Muscle of leg (tissue), 16 donors: ENCODE measurements at places on chromosomes 6 and 20. TPM values are rescaled to one million over a fixed set of nuclear protein-coding genes. Genes with fewer than 3 reads are reported as not detected.

Gene BHLHE23
- not detected for total RNA-seq

Gene POPDC3
- 48.5 TPM for total RNA-seq

Gene AVP
- total RNA-seq = 0.18 TPM

Gene GATA5
- not detected for total RNA-seq

Gene LZTS3
- 2.2 TPM for total RNA-seq

Gene DNMT3B
- 2.9 TPM for total RNA-seq

Gene TUBB2B
- 63.7 TPM for total RNA-seq

Gene NXT1
- 19.4 TPM for total RNA-seq

Gene ANKRD66
- 0.66 TPM for total RNA-seq

Gene C20orf202
- 0.35 TPM for total RNA-seq

Gene STK38
- total RNA-seq = 17.2 TPM

Gene BPIFA1
- not detected for total RNA-seq

Gene SLX4IP
- total RNA-seq = 4.4 TPM

Gene UBD
- total RNA-seq = 0.31 TPM

Gene ZC3H12D
- total RNA-seq = 0.27 TPM

Gene PEX7
- total RNA-seq = 9.4 TPM

Gene SLC4A11
- 0.35 TPM for total RNA-seq

Gene FAM162B
- 12.3 TPM for total RNA-seq

Gene CENPQ
- 6.3 TPM for total RNA-seq

Gene CALHM4
- not detected for total RNA-seq

Gene GPR6
- not detected for total RNA-seq

Gene CLVS2
- 0.53 TPM for total RNA-seq

Gene TENT5A
- total RNA-seq = 23.1 TPM

Gene CDS2
- total RNA-seq = 17.9 TPM

Gene NR2E1
- total RNA-seq = not detected

Gene SYCP2
- 3.1 TPM for total RNA-seq

Gene BPIFB3
- total RNA-seq = not detected

Gene ZBP1
- total RNA-seq = 0.13 TPM

Gene PSMB8
- 16.4 TPM for total RNA-seq

Gene PSMB1
- 180 TPM for total RNA-seq

Gene DEFB110
- not detected for total RNA-seq

Gene HINT3
- total RNA-seq = 23.1 TPM

Gene HUS1B
- 0.18 TPM for total RNA-seq

Gene SLA2
- 0.09 TPM for total RNA-seq

Gene SLC22A3
- 8.2 TPM for total RNA-seq

Gene TEAD3
- 20.6 TPM for total RNA-seq

Gene NNAT
- 372 TPM for total RNA-seq

Gene MAS1
- 0.09 TPM for total RNA-seq

Gene MUCL3
- not detected for total RNA-seq

Gene TOMM34
- total RNA-seq = 9.7 TPM

Gene NMBR
- total RNA-seq = 0.09 TPM

Gene PROKR2
- not detected for total RNA-seq

Gene CD109
- total RNA-seq = 21.1 TPM

Gene KCNK15
- 0.27 TPM for total RNA-seq

Gene SLC17A3
- not detected for total RNA-seq

Gene RNF144B
- total RNA-seq = 7.1 TPM

Gene BNIP5
- total RNA-seq = 0.04 TPM

Gene GGTLC1
- total RNA-seq = not detected

Gene PKIB
- 1.6 TPM for total RNA-seq

Gene MOCS1
- total RNA-seq = 5.8 TPM

Gene TBC1D32
- 12.9 TPM for total RNA-seq

Gene ANKS1A
- total RNA-seq = 22.7 TPM

Gene FGD2
- total RNA-seq = 4.1 TPM

Gene PTCRA
- not detected for total RNA-seq

Gene B3GALT4
- 2.2 TPM for total RNA-seq

Gene ABHD16B
- not detected for total RNA-seq
